ENCODE measurements at places on chromosomes 3 and 15. TPM values are rescaled to one million over a fixed set of nuclear protein-coding genes. Genes with fewer than 3 reads are reported as not detected.

Gene SEMA7A
- total RNA-seq, result 67.6 TPM

Gene GOLGA8H
- total RNA-seq, result not detected

Gene TCAIM
- total RNA-seq, result 24.9 TPM

Gene RAB43
- total RNA-seq, result 21.2 TPM

Gene FAM43A
- 1.8 TPM for total RNA-seq

Gene HIGD2B
- total RNA-seq, result not detected

DNA sequence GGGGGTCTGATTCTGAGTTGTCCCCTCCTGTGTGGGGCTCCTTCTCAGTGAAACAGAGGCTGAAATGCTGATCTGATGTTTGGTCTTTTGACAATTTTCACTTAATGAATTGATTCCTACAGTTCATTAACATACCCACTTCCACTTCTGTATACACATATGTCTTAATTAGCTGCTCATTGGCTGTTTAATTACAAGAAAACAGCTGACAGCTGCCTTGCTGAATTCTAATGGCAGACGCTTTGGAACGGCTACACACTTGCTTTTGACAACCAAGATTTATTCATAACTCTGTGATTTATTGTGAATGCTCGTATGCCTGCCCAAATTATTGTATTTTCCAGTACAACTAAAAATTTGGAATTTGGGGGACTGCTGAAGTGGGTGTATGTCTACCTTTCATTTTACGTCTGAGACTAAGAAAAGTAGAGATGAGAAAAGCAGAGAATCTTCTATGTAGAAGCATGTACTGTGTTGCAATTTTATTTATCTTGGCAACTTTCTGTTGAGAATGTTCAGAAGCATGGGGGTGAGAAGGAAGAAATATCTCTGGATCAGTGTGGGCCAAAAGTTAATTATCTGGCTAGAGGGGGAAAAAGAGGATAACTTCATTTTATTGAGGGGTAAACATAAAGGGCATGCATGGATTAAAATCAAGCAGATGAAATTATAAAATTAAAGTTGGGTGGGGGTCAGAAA is 46.5 kb upstream of the ICE2 start:
- no peak for DNase-seq

DNA sequence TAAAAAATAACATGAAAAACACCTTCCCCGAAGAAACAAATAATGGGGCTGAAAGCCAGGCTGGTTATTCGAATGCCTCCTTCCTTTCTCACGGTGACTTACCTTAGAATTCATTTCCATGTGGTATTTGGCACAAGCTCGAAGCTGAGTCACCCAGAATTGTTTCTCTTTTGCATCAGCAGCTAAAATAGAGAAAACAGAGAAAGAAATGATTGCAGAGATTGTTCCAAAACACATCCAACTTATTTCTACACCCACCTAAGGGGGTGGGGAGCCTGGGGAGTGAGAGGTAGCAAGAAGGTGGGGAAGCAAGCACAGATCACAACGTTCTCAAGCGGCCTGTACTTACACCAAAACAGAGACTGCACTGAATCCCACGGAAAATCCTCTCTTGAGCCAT is 104.7 kb downstream of the OSBPL10 start:
- DNase-seq, result no peak

- peak; percentile 74 for DNase-seq
These were observed 1.1 kb upstream of the WWTR1 start for GRCh38 chr3:149658744-149659497.

GRCh38 chr3:195095035-195095703 is 175.8 kb downstream of the XXYLT1 start:
- DNase-seq, result no peak

GRCh38 chr15:51270706-51271105 is 67.7 kb downstream of the CYP19A1 start:
- DNase-seq, result no peak

- DNase-seq, result no peak
These were observed 64.0 kb upstream of the DGKG start for GRCh38 chr3:186425788-186426730.

Data from Calu3 (cell line).